Thoracic aorta (tissue), 2 donors: ENCODE measurements at places on chromosomes 16 and 17.

GRCh38 chr16:75151798-75152197, 3.5 kb downstream of the ZFP1 start:
- no peak for DNase-seq

GRCh38 chr17:32590974-32591373, 104.2 kb downstream of the CDK5R1 start:
- no peak for DNase-seq

- DNase-seq, result no peak
Observed at GRCh38 chr16:49414671-49415070, 41.1 kb downstream of the C16orf78 start.

DNA sequence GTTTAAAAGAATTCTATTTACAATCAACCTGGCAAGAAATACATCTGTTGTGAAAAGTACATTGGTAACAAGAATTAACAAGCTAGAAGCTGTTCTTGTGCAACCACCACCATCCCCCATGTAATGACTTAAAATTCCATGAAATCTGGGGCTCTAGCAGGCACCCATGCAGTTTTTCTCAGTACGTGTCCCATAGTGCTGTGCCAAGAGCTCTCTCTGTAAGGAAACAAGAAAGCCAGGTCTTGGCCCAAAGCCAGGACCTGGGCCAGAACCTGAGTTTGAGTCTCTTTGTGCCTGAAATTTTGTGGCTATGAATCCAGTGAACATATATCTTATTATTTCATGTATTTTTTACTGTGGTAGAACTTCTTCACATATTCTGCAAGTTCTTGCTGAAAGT, 46.6 kb downstream of the NUP93 start:
- DNase-seq, result no peak
